ENCODE measurements at places on chromosomes 7 and 10.

DNA sequence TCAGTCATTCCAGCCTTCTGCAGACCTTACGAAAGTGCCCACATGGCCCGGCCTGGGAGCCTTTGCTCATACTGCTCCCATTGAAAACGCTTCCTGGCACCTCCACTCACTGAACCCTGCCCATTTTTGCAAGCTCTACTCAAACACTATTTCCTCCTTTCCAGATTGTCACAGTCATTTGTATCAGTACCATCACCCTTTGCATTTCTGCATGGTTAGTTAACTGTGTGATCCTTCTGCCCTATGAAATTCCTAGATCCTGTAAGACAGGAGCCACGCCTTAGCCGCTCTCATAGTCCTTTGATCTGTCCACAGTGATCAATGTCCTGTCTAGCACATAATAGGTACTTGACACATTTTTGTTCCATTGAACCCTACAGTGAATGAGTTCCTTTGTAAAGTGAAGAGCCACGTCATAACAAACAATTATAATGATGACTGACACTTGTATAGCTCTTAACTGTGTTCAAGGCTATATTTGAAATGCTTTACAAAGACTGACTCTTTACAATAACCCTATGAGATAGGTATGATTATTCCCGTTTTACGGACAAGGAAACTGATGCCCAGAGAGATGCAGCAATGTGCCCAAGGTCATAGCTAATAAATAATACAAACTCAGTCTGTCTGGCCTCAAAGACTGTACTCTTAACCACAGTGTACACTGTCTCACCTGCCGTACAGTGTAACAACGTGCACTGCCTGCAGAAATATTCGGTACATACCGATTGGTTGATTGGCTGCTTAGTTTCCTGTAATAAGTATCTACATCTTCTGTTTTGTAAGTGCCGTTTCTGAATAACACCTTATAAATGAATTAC is 16.6 kb upstream of the ITIH2 start:
- DNase-seq = no peak

DNA sequence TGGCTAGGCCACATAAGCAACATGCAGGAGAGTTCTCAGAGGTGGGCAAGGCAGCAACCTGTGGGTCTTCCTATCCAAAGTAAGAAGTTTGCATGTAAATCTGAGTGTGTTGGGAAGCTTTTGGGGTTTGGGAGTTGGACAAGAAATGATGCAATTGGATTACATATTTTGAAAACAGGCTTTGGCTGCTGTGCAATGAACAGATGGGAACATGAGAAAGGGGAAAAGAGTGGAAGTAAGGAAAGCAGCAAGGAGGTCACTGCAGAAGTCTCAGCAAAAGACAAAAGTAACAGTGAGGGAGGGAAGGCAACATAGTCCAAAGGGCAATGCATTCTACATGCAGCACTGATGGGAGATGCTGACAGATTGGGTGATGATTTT is 61.1 kb upstream of the C10orf90 start:
- DNase-seq = no peak

DNA sequence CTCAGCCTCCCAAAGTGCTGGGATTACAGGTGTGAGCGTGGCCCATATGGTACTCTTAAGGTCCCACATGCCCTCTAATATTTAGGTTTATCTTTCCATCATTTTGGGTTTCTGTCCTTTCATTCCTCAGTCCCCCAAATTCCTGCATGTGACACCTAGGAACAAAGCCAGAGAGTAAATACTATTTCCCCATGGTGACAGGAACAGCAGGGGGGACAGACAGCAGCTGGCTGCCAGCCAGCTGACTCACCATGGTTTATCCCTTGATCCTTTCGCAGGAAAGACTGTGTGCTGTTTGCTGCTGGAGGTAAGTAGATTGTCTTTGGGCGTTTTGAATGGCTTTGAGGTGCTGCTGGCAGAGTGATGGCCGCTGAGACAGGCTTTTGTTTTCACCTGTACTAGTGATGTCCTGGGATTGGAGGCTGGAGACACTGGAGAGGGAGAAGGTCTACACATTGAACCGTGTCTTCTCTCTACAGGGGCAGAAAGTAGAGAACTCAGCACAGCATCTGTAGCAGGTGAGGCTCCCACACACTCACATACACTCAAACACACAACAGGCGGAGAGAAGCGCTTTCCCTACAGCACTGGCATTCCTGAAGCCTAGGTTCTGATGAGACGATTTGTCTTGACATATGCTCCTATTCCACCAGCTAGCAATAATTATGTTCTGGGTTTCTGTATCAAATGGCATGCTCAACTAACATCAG is 83.7 kb upstream of the EFCAB10 start:
- no peak for DNase-seq

DNA sequence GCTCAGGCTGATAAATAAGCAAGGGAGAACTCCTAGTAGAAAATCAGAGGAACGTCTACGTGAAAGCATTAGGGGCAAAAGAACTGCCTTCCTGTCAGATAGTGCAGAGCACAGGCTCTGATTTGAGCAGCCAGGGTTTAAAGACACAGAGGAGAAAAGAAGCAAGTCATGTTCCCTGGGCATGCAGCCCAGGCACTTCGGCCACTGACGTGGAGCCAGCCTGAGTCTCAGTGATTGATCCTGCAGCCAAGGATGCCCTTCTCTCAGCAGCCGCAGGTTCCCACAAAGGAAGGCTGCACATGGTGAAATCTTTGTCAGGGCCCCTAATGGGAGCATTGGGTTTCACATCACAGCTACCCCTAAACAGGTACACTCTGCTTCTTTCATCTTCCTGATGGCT is 161.7 kb upstream of the HPS1 start:
- DNase-seq = no peak

GRCh38 chr7:46153951-46154787 is 233.1 kb upstream of the IGFBP3 start:
- no peak for DNase-seq

GRCh38 chr10:86260564-86260963 is 106.0 kb downstream of the GRID1 start:
- no peak for DNase-seq

GRCh38 chr7:120859459-120859858 is 1.5 kb upstream of the TSPAN12 start:
- DNase-seq = no peak

GRCh38 chr7:126806614-126807013 is 446.1 kb downstream of the GRM8 start:
- no peak for DNase-seq

- no peak for DNase-seq
These were observed 33.5 kb upstream of the KLHL7 start for GRCh38 chr7:23072048-23072447.

DNA sequence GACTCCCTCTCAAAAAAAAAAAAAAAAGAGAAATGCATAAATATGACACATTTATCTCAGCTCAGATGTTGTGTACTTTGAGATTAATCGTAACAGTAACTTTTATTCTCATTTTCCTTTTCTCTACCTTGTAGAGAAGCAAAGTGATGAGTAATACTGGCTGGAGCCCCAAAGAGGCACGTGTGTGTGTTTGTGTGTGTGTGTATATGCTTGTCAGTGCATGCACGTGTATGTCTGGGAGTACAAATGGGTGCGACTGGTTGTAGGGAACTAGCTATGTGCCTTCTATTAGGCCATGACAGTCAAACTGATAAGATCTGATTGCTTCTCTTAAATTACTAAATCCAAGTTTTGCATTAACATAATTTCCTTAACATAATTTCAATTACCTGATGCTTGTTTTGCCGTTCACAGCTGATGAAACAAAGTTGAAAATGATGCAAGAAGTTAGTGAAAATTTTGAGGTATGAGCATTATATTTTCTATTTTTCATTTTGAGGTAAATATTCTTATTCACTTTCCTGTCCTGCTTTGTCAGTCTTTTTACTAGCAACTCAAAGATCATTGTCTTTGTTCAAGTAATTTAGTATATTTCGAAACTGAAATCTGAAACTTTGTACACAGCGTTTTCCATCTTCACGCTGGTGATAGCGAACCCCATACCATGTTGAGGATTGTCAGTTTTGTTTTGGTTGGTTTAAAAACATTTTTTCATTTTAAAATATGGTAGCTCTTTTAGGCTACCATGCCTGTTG is 3.4 kb downstream of the TRRAP start:
- no peak for DNase-seq

DNA sequence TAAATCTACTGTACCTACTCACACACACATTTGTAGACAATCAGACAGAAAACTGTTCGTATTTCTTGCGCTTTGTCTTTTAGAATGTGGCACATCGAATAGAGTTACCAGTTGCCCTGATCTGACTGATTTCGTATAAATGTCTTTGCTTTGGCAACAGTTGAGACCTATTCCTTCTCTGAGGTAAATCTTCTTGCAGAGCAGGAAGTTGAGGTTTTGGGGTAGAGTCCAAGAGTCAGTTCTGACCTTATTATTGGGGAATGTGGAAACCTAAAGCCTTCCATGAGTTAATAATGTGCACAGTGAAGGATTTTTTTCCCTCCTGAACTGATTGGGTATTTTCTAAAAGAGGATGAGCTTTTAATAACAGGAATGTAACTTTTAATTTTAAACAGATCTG is 135.3 kb downstream of the KIAA1217 start:
- DNase-seq = no peak

- no peak for DNase-seq
These were observed 22.2 kb downstream of the FAM20C start for GRCh38 chr7:214410-215212.

- no peak for DNase-seq
These were observed 982.2 kb downstream of the REEP3 start for GRCh38 chr10:64503429-64503828.

GRCh38 chr7:12152196-12152918 is 58.7 kb upstream of the TMEM106B start:
- DNase-seq = no peak
